ENCODE measurements at places on chromosomes 13 and 19. TPM values are rescaled to one million over a fixed set of nuclear protein-coding genes. Genes with fewer than 3 reads are reported as not detected.

Gene MAB21L1
- 0.29 TPM for total RNA-seq

GRCh38 chr19:7294558-7295212, 471 bp upstream of the INSR start:
- DNase-seq, result peak; percentile 79

Gene C1QTNF9B
- not detected for total RNA-seq

Gene PGLYRP2
- not detected for total RNA-seq

Gene ZNF730
- 0.24 TPM for total RNA-seq

Gene ZSCAN1
- total RNA-seq, result not detected

Gene MUC16
- total RNA-seq, result 1.7 TPM

DNA sequence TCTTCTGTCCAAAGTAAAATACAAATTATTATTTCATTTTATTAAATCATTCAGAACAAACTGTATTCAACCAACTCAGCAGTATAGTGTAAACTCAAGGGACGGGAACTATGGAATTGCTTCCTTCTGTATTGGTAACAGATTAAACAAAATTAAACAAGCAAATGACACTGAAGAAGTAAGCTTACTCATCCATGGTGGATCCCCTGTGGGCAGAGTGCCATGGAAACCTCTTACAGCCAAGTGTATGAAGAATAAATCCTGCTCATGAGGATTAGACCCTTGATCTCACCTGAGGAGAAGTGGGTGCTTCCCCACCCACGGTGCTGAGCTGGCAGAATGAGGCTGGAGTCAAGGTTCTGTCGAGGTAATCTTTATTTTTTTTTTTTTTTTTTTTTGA, 18.0 kb upstream of the RFXAP start:
- DNase-seq, result no peak

DNA sequence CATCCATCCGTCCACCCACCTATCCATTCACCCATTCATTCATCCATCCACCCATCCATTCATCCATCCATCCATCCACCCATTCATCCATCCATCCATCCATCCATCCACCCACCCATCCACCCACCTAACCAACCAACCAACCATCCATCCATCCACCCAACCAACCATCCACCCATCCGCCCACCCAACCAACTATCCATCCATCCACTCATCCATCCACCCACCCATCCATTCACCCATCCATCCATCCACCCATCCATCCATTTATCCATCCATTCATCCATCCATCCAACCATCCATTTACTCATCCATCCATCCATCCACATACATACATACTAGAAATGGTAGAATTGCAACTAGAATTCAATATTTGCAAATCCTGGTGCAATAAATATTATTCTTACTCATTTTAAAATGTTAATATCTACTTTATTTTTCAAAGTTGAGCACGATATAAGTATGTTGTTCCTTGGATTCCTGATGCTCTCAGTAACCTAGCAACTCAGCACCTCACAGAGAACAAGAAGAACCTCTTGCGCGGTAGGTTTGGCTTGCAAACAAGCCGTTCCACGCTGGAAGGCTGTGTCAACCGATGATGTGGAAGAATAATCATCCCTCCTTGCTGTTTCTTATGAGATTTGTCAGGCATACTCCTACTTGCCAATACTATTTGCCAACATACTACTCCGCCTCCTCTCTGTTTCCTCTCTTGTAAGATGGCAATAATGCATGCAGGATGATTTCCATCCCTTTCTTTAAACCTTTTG, 111.7 kb downstream of the GNG7 start:
- DNase-seq, result no peak

GRCh38 chr19:33713194-33713593, 83.5 kb upstream of the KCTD15 start:
- DNase-seq, result no peak

DNA sequence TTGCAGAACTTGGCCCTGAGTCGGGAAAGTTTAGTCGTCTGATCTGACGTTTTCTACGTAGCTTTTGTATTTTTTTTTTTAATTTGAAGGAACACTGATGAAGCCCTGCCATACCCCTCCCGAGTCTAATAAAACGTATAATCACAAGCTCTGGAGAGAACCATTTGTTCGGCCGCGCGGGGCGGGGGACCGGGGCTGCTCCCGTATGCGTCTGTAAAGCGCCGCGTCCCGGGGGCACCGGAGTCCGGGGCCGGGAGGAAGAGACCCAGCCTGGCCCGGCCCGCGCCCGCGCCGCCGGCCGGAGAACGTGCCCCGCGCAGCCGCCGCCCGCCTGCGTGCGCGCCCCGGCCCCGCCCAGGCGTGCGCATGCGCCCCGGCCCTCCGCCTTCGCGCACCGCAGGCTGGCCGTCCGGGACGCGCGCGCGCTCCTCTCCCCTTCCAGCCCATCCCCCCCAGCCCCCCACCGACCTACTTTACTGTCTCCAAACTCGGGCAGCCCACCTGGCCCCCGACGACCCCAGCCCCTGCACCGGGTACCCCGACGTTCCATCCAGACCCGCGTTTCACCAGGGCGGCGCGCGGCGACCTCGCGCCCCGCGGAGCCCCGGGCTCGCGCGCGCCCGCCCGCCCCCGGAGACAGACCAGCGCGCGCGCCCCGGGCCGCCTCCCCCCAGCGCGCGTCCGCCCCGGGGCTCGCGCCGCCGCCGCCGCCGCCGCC, 785 bp upstream of the USF2 start:
- peak; percentile 86 for DNase-seq

DNA sequence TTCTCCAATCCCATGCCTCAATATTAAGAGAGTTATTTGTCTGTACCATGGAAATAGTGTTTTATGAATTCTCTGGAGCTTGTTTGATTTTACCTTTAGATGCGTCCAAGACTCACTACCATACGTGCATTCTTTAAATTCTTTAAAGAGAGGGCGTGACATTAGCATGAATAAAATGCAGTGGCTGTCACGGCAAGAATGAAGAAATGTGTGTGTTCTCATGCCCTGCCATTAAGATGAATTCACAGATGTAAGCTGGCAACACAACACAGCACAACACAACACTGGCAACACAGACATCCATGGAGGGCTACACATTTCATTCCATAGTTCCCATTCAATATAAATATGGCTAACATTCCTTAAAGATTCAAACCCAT, 213.4 kb downstream of the ENOX1 start:
- DNase-seq, result no peak

DNA sequence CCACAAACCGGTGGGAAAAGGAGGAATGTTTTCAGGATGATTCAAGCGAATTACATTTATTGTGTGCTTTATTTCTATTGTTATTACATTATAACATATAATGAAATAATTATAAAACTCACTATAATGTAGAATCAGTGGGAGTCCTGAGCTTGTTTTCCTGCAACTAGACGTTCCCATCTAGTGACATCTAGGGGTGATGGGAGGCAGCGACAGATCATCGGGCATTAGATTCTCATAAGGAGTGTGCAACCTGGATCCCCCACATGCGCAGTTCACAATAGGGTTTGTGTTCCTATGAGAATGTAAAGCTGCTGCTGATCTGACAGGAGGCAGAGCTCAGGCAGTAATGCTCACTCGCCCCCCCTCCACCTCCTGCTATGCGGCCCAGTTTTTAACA, 54.5 kb downstream of the SPTBN4 start:
- no peak for DNase-seq

- DNase-seq, result peak; percentile 31
These were observed 7.5 kb upstream of the ILF3 start for GRCh38 chr19:10646456-10647159.

GRCh38 chr13:19838865-19839275, 24.6 kb downstream of the ZMYM5 start:
- no peak for DNase-seq

DNA sequence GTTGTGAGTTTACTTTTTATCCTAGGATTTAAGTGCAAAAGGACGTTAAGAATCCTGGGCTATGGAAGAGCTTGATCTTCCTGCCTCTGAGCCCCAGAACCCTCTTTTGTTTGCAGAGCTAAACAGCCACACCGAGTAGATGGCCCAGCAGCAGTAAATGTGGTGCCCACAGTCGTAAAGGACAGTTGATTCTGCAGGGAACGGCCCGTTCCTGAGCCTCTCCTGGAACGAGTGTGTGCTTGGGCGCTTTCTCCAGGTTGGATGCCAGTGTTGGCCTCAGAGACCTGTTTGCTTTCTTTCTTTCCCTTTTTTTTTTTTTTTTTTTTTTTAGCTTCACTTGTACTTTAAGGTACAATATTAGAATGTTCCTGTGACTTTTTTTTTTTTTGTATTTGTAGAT, 41.7 kb downstream of the SPATA13 start:
- DNase-seq, result no peak

DNA sequence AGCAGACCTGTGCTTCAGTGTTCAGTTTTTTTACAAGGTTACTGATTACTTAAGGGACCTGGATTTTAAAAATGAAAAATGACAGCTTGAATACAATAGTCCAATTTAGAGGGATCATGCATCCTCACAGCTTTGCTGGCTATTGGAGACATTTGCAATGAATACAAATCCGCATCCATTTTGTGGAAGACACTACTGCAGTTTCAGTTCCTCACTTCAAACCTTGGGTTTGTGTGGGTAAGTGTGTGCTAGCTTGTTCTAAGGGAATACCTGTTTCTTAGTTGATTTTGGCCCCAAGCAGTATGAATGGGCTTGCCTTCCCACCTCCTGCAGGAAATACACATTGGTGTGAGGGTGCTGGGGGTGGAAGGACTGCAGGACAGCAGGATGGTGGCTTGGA, 222.4 kb downstream of the OLFM4 start:
- DNase-seq, result no peak

DNA sequence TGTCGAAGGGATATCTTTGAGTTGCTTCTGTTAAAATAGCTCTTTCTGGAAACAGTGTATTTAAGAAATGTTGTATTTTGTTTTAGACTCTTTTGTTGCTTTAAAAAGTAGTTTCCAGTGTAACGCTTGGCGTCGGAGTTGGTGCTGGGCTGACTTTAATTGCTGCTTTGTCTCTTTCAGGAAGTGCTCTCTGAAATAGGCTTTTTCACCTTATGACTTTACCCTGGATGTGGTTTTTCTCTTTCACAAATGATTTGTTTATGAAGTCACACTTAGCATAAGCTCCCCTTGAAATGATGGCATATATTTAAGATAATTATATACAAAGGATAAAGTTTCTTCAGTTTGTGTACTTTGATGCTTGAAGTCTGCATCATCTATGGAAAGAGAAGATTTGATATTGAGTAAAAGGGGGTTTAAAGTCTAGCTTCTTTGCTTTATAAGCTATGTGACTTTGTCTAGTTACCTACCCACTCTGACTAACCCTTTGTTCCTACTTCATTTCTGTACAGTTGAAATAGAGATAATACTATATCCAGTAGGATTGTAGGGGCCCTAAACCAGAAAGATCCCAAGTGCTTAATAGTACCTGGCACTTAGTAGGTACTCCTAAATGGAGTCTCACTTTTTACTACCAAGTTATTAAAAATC, at the start of gene GPR18:
GPR18 (minus strand) TSS at position 170 of the 651 bp plus-strand sequence. CDS start 2,507 bp downstream, outside the sequence.
- DNase-seq, result no peak

DNA sequence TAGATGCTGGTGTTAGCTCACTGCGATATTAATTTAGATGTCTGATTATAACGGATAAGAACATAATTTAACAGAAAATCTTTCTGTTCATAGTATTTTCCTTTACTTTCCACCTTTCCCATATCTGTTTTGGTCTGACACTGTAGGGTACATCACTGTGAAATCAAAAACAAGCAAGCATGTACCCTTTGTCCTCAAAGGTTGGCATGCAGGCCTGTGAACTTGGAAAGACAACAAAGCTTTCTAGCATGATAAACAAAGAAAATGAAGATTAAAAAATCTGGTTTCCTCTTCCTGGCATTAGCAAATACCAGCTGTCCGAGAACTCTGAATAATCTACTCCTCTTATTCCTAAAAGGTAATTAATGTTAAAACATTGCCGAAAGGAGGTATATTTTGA, 31.6 kb downstream of the THSD1 start:
- no peak for DNase-seq

Gene ACER1
- not detected for total RNA-seq

Gene FFAR1
- total RNA-seq, result not detected

GRCh38 chr19:52536448-52536800, 9.0 kb downstream of the ZNF808 start:
- DNase-seq, result peak; percentile 32

GRCh38 chr13:23289917-23290357, 109.2 kb downstream of the SGCG start:
- peak; percentile 59 for DNase-seq

DNA sequence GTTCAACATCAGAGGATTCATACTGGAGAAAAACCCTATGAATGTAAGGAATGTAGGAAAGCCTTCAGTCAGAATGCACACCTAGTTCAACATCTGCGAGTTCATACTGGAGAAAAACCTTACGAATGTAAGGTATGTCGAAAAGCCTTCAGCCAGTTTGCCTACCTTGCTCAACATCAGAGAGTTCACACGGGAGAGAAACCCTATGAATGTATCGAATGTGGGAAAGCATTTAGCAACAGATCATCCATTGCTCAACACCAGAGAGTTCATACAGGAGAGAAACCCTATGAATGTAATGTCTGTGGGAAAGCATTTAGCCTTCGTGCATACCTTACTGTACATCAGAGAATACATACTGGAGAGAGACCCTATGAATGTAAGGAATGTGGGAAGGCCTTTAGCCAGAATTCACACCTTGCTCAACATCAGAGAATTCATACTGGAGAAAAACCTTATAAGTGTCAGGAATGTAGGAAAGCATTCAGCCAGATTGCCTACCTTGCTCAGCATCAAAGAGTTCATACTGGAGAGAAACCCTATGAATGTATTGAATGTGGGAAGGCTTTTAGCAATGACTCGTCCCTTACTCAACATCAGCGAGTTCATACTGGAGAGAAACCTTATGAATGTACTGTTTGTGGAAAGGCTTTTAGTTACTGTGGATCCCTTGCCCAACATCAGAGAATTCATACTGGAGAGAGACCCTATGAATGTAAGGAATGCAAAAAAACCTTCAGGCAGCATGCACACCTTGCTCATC, 15.4 kb downstream of the ZNF570 start:
- DNase-seq, result no peak

DNA sequence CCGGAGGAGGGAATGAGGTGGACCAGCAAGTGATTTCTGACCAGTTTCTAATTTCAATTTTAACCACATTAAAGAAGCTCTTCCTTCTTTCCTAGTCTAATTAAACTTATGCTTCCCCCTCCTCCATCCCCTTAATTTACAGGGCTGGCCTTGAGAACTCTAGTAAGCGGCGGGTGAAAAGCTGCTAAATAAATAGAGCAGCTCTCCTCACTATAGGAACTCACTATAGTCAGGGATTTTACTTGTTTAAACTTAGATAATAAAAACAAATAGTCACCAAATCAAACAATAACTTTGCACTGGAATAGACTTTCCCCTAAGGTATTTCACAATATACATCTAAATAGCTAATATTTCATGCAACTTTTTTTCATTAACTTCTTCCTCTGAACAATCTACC, 1838.2 kb upstream of the PRR20A start:
- no peak for DNase-seq

Gene ZSCAN5C
- not detected for total RNA-seq

DNA sequence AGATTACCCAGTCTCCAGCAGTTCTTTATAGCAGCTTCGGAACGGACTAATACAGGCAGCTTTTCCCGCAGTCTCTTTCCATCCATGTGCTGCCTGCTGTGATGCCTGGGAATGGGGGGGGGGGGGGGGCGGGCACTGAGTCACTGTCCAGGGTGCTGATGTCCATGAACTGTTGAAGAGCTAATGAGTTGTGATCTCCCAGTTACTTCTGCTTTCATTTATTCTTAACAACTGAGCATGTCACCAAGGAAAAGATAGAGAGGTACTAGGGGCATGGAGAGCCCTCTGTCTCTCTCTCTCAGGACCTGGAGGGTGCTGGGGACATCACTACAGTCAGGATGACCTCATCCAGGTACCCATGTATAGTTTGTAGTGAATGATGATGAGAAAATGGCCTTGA, 20.3 kb upstream of the CEACAM1 start:
- no peak for DNase-seq

Gene CFAP97D2
- total RNA-seq, result not detected

Gene CFD
- total RNA-seq, result 861 TPM

GRCh38 chr19:17999684-18000479, 8.1 kb upstream of the ARRDC2 start:
- DNase-seq, result no peak

Data from left cardiac atrium (tissue), 4 donors.